Astrocyte of the spinal cord (primary cell): ENCODE measurements at places on chromosomes 1 and 21.
A peak's percentile ranks its signal among the peaks of the same experiment; 100 is the strongest.

DNA sequence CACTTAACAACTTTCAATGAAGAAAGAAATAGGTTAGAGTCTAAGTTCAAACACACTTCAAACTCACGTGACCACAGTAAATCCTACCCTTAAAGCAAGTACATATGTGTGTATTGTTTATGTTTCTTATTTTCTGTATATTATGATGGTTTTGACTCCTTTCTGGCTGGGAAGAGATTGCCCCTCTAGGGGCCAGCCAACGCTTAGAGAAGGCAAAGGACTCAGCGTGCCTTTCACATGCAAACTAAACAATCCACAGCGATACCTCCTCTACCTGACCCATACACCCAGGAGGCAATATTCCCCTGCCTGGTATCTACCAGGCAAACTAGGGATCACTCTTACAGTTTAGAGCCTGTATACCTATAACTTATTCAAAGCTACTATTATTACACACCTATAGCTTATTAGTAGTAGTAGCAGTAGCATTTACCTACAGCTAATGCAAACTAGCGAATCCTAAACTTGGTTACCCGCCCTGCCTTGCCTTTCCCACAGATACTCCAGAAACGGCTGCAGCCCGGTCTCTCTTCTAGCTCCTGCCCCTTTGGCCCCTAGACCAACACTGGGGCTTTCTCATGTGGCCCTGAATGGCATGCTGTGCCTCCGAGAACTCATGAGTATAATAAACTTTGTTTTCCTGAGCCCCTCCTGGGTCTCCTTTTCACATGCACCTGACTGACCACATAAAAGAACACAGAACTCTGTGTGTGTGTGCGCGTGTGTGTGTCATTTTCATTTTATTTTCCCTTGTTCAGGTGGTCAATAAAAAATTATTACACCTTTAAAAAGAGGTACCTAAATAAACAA, 14.0 kb downstream of the NRIP1 start:
- DNase-seq: no peak

DNA sequence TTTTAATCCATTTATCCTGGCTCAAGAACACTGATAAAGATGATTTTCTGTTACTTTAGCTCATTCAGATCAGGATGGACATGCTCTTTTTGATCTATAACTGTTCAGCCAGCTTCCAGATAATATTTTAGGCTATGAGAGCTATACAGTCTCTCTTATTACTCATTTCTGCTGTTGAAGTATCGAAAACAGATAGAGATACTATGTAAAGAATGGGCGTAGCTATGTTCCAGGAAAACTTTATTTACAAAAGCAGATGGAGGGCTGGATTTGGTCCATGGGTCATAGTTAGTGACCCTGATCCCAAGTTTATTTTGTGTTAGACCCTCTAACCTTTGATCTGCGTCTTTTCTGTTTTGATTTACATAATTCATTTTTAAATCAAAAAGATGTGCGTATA, 78.8 kb upstream of the TENT5C start:
- no peak for DNase-seq

- no peak for DNase-seq
These were observed 105.0 kb upstream of the ADAR start for GRCh38 chr1:154713005-154713404.

DNA sequence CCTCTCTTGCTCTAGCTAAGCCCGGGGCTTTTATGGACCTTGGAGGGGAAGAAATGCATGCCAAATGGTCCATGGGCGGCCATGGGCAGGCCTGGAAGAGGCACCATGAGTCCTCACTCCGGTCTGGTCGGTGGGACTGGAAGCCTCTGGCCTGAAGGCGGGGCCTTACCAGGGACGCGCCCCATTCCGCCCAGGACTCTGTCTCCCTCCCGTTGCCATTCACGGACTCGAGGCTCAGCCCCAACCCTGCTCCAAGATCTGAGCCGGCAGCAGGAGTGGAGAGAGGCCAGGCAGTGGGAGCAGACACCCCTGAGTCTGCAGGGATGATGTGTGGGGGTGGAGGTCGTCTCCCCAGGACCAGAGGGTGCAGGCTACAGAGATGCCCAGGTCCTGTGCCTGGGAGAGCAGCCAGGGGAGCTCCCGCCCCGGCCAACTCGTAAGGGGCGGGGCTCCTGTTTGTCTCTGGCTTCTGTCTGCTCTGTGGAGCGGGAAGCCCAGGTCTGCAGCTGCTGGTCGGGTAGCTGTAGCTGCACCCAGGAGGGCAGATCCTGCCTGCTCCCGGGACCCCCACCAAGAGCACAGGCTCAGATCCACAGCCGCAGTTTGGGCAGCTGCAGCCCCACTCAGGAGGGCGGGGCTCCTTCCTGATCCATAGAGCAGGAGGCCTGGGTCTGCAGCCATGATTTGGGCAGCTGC, 8.3 kb upstream of the KANK4 start:
- DNase-seq: no peak

DNA sequence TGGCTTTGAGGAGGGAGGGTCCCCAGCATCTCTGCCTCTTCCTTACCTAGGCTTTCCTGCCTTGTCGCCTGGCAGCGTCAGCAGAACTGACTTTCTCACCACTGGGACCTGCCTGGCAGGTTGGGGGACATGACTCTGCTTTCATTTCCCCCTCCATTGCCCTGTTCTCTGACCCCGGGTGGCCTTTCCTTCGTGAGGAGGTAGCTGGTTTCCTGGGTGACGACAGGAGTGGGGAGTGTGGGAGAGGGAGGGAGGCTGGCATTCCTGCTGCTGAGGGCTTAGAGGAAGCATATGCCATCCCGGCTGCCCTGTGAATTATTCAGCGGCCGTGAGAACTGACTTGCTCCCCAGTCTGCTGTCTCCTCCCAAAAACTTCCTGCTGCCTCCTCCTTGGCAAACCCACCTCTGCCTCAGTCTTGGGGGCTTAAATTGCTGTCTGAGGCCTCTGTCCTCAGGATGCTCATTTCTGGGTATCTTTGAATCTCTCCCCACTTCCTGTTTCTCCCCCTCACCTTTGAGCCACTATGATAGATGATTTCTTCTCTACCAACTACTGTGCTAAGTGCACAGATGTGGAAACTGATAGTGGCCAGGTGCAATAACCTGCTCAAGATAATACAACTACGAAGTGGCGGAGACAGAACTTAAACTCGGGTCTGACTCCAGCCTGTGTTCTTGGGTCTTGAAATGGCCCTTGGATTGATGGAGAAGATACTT, 182.0 kb upstream of the CSF3R start:
- DNase-seq: no peak

- peak; percentile 77 for DNase-seq
These were observed 120.9 kb upstream of the IPO9 start for GRCh38 chr1:201708085-201708512.

DNA sequence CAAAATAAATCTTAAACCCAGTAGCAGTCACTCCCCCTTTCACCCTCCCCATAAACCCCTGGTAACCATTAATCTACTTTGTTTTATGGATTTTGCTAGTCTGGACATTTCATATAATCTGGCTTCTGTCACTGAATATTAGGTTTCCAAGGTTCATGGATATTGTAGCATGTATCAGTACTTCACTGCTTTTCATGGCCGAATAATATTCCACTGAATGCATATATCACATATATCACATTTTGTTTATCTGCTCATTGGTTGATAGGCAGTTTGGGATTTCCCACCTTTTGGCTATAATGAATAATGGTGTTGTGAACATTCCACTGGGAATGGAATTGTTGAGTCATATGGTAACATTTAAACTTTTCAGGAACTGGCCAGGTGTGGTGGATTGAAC, 4.6 kb upstream of the WDR4 start:
- no peak for DNase-seq

- DNase-seq: no peak
These were observed 9.4 kb upstream of the TARBP1 start for GRCh38 chr1:234488054-234489006.

DNA sequence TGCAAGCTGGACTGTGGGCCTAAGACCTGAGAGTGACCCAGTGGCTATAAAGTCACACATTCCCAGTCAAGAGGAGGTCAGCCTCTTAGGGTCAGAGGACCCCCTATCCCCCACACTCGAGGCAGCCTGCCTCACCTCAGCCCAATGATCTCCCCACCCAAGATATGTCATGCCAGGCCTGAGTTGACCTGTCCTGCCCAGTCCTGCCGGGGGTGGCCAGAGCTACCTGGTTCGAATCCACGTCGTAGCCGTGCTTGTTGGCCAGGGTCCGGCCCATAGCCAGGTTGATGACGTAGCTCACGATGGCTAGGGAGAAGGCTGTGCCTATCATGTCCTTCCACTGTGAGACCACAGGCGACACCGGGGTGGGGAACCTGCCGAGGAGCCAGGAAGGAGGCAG, 15.6 kb downstream of the SLC26A9 start:
- no peak for DNase-seq

GRCh38 chr1:9822897-9823692, 670 bp downstream of the CLSTN1 start:
- no peak for DNase-seq

DNA sequence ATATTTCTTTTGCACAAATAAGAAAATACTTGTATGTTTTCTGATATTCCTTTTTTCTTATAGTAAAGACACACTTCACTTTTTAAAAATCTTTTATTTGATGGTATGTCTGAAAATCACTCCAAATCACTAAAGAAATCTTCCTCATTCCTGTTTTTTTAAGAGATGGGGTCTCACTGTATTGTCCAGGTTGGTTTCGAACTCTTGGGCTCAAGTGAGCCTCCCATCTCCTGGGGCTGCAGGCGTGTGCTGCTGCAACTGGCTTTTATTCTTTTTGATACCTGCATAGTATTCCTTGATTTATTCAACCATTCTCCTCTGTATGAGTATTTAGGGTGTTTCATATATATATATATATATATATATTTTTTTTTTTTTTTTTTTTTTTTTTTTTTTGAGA, 88.1 kb downstream of the OSBPL9 start:
- no peak for DNase-seq

GRCh38 chr1:180178511-180179161, 24.0 kb downstream of the QSOX1 start:
- DNase-seq: peak; percentile 52

GRCh38 chr1:113657126-113657525, 102.2 kb downstream of the PHTF1 start:
- DNase-seq: no peak
